NCI-H2171 (cell line): ENCODE measurements at places on chromosomes 4 and X.

DNA sequence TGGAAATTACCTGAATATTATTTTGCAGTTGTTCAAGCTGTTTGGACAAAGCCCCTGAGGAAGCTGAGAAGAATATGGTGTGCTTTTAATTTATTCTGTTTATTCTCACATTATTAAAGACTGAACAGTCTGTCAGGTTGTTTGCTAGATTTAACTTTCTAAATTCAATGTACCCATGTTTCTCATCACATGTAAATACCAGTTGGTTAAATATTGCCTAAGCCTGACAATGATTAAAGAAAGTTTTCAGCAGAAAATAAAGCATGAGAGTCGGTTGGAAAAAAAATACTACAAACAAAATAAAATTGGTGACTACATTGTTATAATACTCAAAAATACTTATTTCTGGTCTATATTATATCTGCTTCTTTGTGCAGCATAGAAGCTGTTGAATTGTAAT lies 1974.7 kb downstream of the ARAP2 start:
- no peak for DNase-seq

DNA sequence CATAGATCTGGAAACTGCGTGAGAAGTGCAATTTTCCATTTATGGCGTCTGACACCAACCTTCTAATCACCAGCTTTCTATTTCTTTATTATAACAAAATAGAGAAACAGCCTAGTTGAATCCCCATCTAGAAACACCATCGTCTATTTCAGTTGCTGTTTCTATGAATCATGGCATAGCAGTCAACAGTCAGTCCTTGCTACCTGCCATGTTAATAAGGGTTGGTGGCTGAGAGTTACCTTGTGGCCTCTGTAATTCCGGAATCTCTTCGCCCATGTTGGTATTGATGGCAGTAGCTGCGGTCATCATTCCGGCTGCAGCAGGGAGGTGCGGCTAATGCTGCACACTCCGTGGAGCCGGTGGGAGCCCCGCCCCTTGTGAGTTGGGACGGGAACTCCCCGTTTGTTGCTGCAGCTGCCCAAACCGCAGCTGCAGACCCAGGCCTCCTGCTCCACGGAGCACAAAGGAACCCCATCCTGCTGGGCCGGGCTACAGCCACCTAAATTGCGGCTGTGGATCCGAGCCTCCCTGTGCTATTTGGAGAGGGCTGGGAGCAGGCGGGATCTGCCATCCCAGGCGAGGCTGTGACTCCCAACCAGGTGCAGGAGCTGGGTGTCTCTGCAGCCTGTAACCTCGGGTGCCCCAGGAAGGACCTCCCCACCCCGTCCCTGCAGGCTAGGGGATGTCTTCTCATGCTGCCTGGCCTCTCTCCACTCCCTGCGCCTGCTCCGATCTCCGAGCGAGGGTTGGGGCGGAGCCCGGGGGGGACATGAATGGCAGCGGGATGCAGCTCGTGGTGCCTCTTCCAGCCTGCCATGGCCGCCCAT lies 115.4 kb upstream of the STK26 start:
- no peak for DNase-seq

GRCh38 chr4:109729117-109729717 lies 653 bp downstream of the PLA2G12A start:
- no peak for DNase-seq

DNA sequence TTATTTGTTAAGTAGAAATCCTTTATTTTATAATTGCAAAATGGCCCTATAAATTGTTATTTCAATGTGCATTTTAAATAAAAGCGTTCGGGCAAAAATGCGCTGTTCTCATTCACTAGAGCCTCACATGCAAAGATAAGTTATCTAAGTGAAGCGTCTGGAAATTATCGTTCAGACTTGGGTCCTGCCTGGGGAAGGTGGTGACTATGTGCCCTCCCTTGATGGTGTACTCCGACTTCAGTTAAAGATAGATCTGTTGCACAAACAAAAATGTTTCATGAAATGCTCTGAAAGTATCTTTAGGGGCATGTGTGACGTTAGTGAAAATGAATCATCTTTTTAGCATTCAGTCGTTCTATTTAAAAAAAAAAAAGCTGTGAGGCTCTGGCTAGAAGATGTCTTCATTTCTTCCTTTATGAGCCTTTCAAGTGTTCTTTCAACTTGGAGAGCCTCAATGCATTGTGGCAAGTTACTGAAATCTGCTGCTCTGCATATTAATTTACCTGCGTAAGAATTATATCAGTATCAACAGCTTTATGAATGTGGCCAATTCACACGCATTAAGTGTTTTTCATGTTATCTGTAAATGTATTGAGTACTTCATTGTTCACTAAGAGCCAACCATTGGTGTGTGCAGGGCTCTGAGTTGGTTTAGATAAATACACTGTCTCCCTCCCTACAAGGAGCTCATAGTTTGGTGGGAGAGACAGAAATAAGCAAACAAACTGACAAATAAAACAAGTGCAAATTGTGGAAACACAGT lies 83.0 kb downstream of the AFF1 start:
- DNase-seq = no peak

DNA sequence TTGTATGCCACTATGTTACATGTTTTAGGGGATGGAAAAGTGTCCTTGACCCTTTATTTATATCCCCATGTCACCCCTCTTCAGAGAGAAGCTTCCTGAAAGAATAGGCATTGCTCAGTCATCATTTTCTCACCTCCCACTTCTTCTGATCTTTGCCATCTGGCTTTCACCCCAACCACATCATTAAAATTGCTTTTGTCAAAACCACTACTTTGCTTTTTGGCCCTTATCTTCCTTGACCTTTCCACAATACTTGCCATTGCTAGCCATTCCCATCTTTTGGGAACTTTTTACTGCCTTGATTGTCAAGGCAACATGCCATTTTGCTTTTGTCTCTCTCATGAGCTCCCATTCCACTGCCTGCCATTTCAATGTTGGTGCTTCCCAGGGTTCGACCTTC lies 14.9 kb upstream of the FAM9B start:
- DNase-seq = no peak
